ENCODE measurements at places on chromosomes 5 and 9.

DNA sequence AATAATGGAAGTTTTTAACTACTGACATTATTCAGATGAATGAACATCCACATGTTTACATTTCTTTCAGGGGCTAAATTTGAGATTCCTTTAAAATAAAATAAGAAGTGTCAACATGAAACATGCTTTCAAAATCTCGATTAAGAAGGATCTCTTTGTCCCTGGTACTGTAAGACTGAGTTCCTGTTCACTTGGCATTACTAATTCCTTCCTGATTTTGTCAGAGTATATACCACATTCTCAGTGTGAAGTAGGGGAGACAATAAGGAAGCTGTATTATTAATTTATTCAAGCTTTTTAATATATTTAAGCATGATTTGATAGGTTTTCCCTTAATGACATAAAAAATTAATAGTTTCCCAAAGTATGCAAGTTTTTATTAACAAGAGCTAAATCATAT lies 81.5 kb upstream of the GRHPR start:
- no peak for DNase-seq

DNA sequence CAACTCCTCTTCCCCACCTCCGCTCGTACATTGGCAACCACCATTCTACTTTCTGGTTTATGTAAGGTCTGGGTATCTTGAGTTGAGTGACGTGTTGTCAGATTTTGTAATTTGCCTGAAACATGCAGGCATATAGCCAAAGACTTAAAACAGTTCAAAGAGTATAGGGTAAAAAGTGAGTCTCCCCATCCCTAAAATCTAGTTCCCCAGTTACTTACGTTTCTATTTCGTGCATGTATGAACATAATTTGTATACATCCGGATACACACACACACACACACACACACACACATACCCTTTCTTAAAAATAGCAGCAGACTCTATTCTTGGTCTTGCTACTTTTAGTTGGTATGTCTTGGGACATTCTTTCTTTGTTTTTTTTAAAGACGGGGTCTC lies 915 bp downstream of the HSDL2 start:
- no peak for DNase-seq

DNA sequence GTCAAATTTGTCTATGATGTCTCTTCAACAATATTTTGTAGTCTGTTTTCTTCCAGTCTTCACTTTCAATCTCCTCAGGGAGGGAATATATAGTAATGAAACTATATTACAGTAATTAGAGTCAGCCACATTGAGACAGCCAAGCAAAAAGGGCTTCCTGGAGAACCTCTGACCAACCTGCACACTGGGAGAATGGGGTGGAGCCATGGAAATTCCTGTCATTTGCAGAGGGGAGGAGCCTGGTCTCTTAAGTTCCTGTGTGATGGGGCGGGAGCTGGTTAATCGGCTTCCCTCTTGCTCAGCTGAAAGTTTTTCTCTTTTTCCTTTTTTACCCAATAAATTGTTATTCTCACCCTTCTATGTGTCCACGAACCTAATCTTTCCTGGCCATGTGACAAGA lies 1220.0 kb downstream of the PTPRD start:
- no peak for DNase-seq

DNA sequence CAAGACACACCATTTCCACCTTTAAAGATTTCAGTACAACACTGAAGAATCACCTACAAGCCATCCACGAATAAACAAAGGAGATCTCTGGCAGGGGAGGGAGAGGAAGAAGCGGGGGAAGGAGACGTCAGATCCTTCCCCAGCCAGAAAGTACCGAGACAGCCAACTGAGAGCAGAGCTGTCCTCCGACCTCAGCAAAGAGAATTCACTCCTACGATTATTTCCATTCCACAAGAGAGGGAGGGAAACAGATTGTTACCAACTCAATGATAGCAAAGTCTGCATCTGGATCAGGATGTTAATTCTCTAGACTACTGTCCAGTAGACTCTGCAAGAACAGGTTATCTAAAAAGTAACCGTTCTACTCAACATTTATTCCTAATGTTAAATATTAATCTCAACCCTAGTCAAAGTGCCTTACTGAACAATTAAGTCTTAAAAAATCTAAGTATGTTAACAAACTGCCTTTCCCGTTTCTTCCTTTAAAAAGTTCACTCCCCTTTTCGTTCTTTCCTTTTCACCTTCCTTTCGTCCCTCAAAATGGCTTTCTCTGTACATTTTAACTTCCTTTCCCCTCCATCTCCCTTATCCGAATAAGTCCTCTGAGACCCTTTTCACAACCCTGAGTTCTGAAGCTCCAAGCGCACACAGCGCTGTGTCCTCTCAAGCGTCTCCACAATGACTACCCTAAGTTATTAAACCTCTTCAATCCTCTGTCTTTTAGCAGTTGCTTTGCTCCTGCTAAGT lies 1.4 kb downstream of the CHD1 start:
- DNase-seq, result peak; percentile 63

- DNase-seq, result no peak
Observed at GRCh38 chr5:55385227-55385626, 77.4 kb downstream of the MTREX start.

- no peak for DNase-seq
Observed at GRCh38 chr9:116416421-116416820, 262.8 kb downstream of the PAPPA start.

GRCh38 chr5:13708432-13708831 lies 236.1 kb downstream of the DNAH5 start:
- no peak for DNase-seq

DNA sequence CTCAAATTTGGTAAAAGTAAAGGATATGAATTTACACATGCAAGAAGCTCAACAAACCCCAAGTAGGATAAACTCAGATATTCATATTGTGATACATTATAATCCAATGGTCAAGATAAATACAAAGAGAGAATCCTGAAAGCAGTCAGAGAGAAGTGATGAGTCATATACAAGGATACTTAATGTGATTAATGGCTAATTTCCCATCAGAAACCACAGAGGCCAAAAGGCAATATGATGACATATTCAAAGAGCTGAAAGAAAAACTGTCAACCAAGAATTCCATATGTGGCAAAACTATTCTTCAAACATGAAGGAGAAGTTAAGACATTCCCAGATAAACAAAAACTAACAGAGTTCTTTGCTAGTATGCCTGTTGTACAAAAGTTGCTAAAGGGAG lies 19.5 kb upstream of the IRF1 start:
- DNase-seq, result no peak

GRCh38 chr9:77417566-77417965 lies 230.6 kb downstream of the GNA14 start:
- DNase-seq, result no peak

DNA sequence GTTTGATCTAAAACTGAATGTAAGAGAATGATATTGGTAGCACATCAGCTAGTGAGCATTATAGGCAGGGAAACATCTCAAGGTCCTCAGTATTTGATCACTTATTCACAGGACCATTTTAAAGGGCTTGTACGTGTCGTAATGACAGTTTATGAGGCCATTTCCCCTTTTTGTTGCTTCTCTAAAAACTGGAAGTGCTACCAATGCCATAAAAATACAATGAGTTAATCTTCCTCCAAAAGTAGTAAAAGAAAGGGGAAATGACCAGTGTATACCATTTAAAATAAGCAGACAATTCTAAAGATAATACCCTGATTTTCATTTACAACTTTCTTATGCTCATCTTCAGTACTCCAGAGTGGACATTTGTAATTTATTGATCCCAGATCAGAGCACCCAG lies 285.8 kb upstream of the PCSK5 start:
- no peak for DNase-seq

DNA sequence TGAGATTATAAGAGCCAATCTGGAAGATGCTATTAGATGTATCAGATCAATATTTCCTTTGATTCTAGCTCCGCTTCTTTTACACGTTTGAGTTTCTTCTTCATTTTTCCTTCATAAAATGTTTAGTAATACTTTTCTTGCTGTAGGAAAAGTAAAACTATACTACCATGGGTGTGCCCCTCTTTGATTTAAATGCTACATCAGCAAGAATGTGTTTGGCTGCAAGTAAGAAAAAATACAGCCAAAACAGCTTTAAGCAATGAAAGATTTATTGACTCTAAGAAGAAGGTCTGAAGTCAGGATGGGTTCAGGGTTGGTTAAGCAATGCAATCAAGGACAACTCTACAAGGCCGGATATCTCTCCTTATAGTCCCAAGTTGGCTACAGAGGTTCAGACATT lies 126.4 kb downstream of the KCTD16 start:
- no peak for DNase-seq

GRCh38 chr9:74554751-74555419 lies 57.8 kb downstream of the RORB start:
- DNase-seq, result no peak

- DNase-seq, result no peak
Observed at GRCh38 chr9:89491694-89492093, 6.2 kb downstream of the SEMA4D start.

DNA sequence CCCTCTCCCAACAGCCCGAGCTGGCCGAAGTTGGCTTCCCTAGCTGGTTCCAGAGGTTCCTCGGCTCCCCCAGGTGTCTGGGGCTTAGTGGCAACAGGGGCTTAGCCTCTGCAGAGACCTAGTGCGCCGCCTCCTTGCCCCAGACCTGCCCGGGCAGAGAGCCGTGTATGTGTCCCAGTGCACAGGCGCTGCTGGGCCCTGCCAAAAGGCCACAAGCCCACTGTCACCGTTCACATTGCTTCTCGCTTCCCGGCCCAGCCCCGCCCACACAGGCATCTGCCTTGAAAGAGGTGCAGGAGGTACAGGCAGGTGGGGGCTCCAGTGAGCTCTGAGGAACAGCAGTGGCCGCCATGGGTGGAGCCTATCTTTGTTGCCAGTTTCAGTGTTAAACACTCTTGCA lies 2.5 kb upstream of the CACFD1 start:
- no peak for DNase-seq

DNA sequence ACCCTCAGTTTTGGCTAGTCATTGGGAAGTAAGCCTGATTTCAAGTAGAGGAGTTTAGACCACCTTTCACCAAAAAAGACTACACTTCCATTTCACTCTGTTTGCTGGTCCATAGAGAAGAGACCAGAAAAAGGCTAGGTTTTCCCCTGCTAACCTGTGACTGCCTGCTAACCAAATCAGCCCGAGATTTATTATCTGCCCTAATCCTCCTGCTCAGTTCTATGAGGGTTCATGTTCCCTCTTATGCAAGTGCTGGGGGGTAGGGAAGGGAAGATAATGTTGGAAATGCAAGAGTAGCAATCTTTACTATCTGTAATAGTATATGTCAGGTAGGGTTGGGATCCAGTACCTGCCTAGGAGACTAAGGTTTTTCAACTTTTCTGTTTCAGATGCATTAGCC lies 51.6 kb upstream of the CCNG1 start:
- no peak for DNase-seq

DNA sequence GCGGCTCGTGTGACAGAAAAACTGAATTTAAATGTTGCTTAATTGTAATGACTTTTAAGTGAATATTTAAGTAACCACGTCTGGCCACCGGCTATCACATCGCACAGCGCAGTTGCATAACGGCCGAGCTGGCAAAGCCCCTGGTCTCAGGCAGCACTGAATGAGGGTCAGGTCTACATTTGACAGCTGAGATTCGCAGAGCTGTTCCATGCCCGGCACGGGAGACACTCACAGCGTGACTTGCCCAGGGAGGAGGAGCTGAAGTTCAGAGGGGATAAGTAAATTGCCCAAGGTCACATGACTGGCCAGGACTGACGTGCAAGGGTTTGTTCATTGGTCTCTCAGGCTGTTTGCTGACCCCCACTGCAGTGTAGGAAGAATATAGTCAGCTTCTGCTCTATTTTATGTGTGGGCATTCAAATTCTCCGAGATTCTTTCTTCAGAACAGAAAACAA lies 17.4 kb upstream of the COL5A1 start:
- DNase-seq, result no peak

DNA sequence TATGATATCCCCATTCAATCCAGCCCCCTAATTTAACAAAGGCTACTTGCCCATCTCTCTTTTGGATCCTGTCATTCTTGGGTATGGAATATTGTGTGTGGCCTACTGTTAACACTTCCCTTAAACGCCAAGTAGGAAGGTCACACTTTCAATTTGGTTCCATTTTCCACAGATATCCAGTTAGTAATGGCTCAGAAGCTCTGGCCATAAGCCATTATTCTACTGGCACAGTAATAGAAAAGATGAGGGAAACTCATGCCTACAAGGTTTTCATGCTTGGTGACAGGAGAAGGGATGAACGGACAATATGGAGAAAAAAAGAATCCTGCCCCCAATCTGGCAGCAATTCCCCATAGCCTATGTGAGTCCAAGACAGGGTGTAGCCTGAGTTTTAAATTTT lies 227.6 kb downstream of the CRB2 start:
- no peak for DNase-seq

DNA sequence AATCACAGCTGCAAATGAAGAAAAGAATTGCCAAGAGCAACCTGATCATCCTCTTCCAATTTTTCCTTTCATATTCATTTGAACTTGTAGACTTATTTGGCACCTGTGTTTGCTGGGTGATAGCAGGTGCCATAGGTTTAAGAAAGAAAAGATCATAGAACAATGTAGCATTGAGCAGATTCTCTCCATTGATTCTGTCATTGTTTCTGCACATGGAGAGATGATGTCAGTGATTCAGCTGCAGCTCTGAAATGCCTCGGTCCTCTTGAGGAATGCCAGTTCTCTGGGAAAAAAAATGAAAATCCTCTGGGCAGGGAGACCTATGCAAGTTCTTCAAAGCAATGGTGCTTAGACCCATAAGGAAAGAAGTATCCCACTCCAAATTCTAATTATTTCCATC lies 418.1 kb upstream of the KLF4 start:
- no peak for DNase-seq

DNA sequence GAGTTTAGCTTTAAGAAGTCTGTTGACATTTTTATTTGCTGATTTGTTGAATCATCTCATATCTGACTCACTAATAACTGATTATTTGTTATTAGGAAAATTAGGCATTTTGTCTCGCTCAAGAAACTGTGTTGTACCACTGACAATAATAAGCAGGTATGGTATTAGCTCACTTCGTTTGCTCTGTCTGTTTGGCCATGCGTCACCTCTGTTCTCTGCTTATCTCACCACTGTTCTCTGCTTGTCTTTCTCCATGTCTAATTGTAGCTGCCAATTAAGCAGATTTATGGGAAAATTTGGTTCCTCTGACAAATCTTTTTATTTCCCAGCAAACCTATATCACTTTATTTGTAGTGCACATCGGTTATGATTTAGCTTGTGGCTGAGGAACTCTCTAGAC lies 138.9 kb downstream of the WDR41 start:
- no peak for DNase-seq

DNA sequence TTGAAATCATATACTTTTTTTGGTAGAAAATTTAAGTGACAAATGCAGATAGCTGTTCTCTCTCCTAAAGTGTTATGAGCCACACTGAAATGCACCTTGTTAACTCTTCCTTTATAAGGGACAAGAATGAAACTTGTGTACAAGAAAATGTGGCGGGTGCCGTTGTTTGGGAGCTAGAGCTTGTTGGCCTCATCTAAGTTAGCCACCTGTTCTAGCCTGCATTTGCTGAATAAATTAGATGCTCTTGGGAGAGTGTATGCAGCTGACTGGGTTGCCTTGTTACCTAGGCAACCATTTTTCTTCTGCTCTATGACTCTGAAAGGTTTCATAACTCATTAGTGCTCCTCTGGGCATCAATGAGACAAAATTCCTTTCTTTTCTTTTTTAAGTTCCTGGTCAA lies 174.3 kb downstream of the TAF11L14 start:
- DNase-seq, result no peak

All from T-helper 22 cell (primary cell).